ENCODE measurements at places on chromosomes 7 and 10.

GRCh38 chr10:33333260-33334101, 986 bp downstream of the NRP1 start:
- no peak for DNase-seq

- no peak for DNase-seq
Observed at GRCh38 chr10:75972491-75973276, 541.3 kb downstream of the LRMDA start.

- DNase-seq = no peak
Observed at GRCh38 chr10:69397972-69398371, 18.7 kb downstream of the TACR2 start.

DNA sequence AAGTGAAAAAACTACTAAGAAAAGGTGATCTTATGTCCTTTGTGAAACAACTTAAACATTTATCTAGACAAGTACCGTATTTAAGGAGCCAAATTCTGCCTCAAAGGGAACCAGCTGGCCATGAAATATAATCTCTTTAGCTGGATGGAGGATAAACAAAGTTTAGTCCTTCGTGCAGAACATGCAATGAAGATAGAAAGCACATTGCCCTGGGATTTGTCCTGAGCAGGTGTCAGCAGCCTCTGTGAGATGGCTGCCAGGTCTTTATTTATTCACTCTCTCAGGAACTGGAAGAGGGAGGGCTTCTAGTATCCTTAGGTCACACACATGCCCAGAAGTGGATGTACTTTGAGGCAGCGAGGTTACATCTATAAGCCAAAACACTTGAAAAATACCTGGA, 57.4 kb upstream of the CASD1 start:
- DNase-seq = no peak
